ENCODE measurements at places on chromosomes 5 and 9.

DNA sequence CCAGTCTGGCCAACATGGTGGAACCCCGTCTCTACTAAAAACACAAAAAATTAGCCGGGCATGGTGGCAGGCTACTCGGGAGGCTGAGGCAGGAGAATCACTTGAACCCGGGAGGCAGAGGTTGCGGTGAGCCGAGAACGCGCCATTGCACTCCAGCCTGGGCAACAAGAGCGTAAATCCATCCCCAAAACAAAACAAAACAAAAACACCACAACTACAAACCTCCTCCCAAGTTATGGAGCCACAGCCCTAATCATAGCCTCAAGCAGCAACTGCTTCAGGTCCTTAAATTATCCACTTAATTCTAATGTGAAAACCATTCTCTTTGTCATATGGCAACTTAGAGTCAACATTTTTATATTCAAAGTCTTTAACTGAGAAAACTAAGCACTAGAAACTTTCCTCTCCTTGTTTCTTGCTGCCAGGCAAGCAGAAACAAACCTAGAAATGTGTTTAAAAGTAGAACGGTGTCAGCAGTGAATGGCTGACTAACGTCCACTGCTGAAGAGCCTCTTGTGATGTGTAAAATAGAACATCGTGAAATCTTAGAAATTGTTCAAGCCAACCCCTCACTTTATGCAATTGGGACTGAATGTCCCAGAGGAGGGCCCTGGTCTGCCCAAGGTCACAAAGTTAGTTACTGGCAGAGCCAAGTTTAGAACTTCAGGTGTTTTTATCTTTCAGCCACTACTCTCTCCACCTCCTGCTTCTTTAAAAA, 5.7 kb downstream of the TMEM245 start:
- no peak for DNase-seq

DNA sequence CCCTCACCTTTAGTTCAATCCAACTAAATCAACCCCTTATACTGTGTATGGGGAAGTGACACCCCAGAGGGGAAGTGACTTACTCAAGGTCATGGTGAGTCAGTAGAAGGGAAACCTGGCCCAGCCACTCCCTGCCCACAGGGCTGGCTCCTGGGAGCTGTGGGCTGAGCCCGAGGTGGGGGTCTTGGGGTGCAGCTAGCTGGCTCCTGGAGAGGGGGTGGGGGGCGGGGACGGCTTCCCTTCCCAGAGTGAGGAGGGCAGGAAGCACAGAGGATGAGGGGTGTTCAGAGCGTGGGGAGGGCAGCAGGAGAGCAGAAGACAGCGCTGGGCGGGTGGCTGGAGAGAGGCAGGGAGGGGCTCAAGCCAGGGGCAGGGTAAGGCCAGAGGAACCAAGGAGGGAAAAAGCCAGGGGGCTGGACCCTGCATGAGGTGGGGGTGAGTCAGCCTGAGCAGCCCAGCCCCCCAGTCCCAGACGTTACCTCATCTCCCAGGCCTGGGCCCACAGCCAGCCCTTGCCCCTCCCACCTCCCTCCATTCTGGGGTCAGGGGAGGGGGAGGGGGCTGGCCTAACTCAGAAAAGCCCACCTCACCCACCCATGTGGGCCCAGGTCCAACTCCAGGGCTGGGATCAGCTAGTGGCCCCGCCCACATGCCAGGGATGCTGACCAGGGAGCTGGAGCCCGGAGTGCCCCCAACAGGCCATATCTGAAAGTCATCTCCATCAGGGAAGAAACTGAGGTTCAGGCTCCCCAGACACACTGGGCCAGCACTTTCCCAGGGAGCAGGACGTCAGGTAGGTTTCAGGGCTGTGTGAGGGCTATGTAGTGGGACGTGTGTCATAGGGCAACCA, 2.8 kb downstream of the PDLIM7 start:
- peak; percentile 96 for DNase-seq

DNA sequence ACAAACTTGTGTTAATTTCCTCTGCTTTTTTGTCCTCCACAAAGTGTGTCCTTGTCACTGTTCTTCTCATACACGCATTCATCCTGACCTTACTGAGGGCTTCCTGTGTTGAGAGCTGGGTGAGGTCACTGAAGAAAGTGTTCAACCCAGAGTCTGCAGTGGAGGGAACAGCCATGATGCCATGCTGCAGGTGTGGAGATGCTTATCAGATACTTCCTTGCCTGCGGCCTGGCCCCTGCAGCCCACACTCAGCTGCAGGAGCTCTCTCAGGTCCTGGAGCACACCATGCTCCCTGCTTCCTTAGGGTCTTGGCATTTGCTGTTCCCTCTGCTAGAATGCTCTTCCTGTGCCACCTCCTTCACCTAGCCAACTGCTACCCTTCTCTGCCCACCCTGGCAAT, 108.1 kb upstream of the SPRY4 start:
- DNase-seq, result no peak

GRCh38 chr9:90839183-90839728, 37.6 kb downstream of the SYK start:
- no peak for DNase-seq

DNA sequence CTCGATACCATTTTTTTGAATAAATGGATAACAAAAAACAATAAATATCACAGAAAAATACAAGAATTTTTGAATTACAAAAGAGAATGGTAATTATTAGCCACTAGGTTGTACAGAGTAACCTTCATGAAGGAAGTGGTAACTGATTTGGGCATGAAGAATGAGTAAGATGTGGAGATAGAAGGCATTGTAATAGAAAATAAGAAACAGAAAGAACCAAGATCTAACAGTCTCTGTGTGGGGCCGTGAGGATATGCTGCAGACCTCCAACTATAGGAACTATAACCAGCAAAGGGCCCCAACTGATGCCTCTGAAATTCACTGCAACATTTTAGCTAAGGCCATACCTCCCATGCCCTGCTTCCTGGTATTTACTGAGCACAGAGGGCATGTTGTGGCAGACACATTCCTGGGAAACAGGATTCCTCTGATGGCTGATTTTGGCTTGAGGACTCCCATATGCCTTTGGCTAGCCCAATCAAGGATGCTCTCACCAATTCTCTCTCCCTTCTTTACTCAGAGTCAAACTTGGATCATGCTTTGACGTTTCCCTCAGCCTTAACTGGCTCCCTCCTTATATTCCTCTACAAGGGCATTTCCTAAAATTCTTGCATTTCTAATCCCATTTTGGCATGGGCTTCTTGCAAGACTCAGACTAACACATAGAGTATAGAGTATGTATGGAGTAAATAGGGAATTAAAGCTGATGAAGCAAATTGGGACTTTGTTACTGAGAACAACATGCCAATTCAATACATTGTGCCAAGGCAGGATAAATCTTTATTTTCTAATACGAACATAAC, 208.9 kb downstream of the PDE4D start:
- no peak for DNase-seq

DNA sequence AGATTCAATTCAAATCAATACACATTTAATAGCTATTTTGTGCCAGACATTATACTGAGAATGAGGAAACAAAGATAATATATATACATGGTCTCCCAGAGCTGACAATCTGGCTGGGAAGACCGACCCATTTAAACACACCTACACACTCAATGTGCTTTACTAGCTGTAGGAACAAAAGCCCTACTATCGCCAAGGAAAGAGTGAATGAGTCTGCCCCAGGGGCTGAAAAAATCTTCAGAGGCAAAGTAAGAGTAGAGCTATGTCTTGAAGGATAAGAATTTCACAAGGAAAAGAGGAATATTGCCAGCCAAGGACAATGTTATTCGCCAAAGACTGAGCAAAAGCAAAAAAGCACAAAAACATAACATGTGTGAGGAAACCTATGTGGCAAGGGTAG, 6.6 kb downstream of the PFDN1 start:
- DNase-seq, result no peak

All from H54 (cell line).